AML-193 (cell line): ENCODE measurements at places on chromosomes 12 and 14.

GRCh38 chr14:20332788-20333493 lies at the start of gene CCNB1IP1:
CCNB1IP1 (minus strand) TSS chr14:20333279; CDS start chr14:20316523, 16,756 bp downstream.
- peak; percentile 85 for DNase-seq

DNA sequence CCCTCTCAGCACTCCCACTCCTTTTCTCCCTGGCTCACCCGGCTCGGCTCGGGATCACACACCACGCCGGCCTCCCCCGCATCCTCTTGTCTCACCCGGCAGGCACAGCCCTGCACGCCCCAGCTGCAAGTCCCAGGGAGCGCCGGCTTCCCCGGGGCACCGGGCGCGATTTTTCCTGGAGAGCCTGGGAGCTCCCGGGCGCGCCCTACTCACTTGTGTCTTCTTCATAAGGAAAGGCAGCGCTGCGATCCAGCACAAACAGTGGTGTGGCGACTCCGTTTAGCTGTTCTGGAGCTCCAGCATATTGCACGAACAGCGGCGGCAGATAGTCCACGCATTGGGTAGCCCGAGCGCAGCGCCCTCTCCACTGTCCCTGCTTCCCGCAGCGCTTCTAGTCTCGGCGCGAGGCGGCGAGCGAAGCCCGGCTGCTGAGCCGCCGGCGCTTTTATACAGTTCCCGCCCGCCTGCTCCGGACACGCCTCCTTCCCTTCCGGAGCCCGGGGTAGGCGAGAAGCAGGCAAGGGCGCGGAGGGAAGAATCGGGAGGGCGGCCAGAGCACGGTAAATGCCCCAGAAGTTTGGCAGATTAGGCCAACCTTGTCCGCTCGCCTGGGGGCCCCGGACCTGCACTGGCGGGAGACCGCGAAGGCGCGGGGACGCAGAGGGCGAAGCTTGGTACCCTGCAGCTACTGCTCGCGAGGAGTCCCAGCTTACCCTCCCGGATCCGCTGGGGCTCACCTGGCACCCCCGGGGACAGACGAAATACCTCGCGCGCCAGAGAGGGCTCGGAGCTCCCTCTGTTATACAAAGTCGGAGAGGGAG lies at the start of gene KITLG:
Gene KITLG (minus strand): TSS at position 421 of the 821 bp plus-strand sequence. CDS start 193 bp downstream, at position 228.
- DNase-seq: no peak

DNA sequence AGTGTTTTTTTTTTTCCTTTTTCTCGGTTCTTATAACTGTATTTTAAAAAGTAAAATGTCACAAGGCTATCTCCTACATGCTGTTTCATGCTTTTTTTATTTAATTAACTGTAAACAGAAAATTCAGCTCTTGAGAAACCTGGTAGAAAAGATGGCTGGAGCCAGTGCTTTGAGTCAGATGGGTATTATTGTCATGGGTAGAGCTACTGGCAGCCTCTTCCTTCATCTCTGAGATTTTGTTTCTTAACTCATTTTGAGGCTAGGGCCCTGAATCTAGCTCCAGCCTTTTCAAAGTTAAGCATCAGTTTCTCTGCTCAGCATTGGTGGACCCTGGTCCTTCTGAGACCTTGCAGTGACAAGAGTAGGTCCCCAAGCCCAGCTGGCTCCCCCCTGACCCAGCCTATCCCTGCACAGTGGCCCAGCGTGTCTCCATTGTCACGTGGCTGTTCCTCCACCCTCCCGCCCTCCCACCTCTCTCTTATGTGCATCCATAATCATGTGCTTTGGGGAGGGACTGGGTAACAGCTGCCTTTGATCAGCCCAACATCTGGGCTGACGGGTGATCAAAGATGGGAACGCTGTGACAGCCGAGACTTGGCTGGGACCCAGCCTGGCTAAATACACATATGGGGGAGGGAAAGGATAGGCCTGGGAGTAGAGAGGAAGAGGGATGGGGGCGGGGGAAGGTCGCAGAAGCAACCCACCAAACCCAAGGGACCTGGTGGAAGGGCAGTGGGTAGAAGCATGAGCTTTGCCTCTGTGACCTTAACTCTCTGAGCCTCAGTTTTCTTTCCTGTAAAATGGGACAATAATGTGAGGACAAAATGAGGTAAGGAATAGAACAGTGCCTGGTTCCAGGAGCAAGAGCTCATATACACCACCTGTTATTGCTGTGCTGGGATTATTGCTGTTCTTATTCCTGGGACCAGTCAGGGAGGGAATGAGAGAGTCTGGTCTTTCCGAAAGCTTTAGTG lies 24.4 kb upstream of the RBM19 start:
- no peak for DNase-seq

DNA sequence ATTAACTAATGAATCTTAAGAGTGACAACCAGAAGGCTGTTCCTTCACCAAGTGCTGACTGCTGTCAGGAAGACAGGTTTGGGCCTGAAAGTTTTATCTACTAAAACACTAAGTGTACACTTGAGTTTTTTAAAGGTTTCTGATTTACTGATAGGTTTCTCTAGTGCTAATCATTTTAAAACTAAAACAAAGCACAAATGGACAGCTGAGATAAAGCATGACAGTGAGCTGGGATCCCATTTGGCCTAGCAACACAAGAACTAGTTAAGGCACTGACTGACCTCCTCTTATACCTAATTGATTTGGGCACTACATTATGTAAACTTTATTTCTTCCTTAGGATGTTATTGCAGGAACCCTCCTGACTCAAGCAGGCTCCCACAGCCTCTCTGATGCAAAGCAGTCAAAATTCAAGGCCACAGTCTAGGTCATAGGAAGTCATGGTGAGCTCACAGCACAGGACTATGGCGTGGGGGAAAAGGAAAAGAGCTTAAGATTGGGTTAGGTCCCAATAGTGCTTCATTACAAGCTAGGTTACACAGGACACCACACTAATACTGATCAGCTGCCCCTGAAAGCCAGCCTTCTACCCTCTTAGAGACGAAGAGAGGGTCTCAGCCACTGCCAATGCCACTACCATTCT lies 3.5 kb downstream of the STXBP6 start:
- DNase-seq: no peak

DNA sequence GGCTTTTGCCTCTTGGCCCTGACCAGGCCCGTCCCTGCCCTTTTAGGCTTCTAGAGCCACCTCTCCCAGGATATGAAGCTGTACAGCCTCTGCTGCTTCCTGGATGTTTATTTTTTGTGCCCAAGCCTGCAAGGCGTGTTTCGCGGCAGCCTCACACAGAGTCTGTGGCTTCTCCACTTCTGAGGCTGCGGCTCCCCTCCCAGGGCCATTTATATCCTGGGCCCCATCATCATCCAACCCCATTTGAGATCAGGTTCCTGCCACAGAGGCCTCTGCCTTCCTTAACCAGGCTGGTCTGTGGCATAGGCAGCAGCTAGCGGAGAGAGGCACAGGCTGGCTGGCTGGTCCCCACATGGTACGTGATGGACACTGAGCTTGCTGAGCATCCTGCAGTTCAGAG lies 114.1 kb upstream of the PWP1 start:
- DNase-seq: no peak

GRCh38 chr12:49635036-49635435 lies 11.7 kb downstream of the PRPF40B start:
- DNase-seq: no peak

GRCh38 chr12:124856132-124856841 lies 7.4 kb downstream of the SCARB1 start:
- no peak for DNase-seq

- DNase-seq: peak; percentile 60
These were observed 21.0 kb upstream of the PSMC1 start for GRCh38 chr14:90235179-90235976.

DNA sequence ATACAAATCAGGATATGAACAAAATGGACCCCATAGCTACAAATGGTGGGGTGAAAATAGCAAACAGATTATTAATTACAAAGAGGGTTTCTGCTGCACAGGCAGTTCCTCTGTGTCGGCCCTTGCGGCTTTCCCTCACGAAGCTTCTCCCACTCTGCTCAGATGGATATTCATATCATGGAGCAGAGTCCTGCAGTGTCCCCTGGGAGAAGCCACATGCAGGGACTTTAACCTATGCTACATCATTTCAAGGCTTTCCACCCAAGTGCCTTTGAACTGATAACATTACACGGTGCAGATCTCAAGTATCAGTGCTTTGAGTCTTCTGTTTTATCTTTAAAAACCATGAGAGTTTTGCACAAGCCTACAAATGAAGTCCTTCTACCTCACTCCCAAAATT lies 229.1 kb downstream of the PPM1H start:
- DNase-seq: no peak

- DNase-seq: no peak
These were observed 10.1 kb upstream of the CCDC197 start for GRCh38 chr14:93986955-93987354.

DNA sequence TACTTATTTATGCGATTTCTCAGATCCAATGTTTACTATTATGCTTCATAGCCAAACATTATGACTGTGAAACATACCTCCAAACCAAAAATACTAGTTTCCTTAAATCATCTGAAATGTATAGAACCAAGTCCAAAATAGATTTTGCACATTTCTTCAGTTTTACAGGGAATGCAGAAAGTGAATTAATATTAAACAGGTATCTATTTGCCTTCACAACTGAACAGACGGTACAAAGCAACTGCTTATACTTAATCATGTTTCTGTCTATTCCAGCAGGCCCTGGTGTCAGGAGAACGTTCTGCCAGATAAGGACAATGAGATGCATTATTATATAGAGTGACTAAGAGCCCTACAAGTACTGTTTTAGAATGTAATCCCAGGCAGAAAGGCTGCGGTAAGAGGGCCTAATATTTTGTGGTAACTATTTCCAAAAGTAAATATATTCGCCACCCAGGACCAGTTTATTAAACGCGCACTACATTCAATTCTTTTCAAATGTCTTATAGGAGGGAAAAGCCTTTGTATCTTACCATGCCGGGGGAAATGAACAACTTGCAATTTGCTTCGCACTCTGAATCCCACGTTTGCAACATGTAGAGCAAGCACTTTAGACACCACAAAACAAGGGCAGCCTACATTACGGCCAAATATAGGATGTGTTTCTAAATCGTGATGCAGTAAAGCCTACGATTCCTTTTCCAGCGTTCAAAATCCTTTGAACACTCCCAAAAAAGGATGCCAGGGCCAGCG lies 1.5 kb downstream of the CORO1C start:
- no peak for DNase-seq

DNA sequence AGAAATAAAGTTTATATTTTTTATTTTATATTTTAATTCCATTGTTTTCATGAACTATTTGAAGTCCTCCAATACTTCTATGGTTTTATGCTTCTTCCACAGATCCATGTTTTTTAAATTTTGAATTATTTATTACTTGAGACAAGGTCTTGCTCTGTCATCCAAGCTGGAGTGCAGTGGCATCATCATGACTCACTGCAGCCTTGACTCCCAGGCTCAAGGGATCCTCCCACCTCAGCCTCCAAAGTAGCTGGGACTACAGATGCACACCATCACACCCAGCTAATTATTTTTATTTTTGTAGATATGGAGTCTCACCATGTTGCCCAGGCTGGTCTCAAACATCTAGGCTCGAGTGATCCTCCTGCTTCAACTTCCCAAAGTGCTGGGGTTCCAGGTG lies 28.8 kb upstream of the DLGAP5 start:
- DNase-seq: no peak

- no peak for DNase-seq
These were observed 11.2 kb upstream of the DHRS2 start for GRCh38 chr14:23624830-23625404.

GRCh38 chr12:95386051-95386450 lies 87.9 kb upstream of the METAP2 start:
- DNase-seq: no peak

GRCh38 chr14:74348241-74348734 lies at the start of gene VRTN:
VRTN (plus strand) TSS chr14:74348471; CDS start chr14:74356784, 8,313 bp downstream.
- DNase-seq: no peak

- no peak for DNase-seq
These were observed 61.3 kb downstream of the SCARB1 start for GRCh38 chr12:124802361-124802760.

DNA sequence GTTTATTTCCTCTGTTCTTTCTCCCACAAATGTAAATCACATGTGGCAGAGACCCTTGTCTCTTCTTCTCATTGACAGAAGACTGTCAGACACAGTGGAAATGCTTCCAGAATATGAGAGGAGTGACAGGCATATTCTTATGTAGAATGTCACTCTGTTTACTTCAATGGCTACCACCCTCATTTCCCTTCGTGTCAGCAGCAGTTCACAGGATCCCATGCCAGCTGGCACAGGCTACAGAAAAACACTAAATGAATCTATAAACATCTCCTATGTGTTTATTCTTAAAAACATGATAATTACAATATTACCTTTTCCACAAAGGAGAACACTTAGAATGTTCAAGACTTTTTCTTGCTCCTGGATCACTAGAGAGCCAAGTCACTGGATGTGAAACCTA lies 183.8 kb upstream of the CNTN1 start:
- no peak for DNase-seq

DNA sequence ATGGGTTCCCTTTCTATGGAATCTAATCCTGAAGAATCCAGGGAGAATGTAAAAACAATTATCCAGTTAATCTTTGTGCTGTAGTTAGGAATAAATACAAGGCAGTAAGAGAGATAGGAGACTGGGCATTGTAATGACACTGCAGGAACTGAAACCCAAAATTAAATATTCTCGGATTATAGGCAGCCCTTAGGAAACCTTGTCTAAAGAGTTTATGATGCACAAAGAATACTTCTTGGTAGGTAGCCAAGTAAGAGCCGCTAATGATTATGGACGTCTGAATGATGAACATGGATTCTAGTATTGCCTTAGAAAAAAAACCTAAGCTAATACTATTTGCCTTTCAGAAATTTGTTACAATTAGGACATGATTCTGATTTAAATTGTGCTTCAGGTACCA lies 165.4 kb upstream of the LRIG3 start:
- DNase-seq: no peak

DNA sequence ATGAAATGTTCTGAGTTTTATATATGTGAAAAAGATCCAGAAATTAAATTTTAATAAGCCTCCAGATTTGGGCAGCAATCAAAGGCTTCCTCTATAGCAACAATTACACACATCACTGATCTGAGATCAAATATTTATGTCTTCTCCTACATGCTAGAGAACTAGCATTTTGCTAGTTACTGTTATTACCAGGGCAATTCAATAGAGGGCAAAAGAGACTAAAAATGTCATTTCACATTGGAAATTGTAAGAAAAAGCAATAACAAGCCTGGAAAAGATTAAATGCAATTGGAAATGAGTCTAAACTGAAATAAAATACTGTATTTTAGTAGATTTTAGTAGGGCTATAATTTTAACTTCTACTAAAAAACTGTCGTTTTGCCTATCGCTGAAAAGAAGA lies 32.6 kb upstream of the ANO6 start:
- no peak for DNase-seq

GRCh38 chr12:32108787-32109186 lies 2.1 kb downstream of the BICD1 start:
- peak; percentile 10 for DNase-seq

DNA sequence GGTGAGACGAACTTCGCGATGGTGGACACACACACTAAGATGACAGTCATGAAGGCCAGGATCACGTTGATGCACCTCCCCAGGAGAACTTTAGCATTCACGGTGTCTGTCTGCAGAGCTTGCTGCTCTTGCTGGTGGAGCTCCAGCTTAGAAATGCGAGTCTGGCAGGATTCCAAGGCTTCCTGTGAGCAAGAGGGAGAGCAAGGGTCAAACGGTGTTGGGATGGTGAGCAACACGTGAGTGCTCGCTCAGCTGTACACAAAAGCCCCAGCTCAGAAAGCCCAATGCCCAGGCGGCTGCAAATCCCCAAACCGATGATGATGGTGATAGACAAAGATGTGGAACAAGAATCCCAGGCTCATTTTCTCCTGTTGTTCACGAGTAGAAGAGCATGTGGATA lies 78.8 kb downstream of the TMCC3 start:
- no peak for DNase-seq
